Activated CD8-positive, alpha-beta memory T cell treated with anti-CD3 and anti-CD28 coated beads for 1 hour (primary cell): ENCODE measurements at places on chromosomes 7 and 10.

- no peak for DNase-seq
Observed at GRCh38 chr7:66143876-66144332, 29.3 kb downstream of the CRCP start.

GRCh38 chr7:142094861-142095260 lies 16.7 kb upstream of the MGAM2 start:
- DNase-seq, result no peak

DNA sequence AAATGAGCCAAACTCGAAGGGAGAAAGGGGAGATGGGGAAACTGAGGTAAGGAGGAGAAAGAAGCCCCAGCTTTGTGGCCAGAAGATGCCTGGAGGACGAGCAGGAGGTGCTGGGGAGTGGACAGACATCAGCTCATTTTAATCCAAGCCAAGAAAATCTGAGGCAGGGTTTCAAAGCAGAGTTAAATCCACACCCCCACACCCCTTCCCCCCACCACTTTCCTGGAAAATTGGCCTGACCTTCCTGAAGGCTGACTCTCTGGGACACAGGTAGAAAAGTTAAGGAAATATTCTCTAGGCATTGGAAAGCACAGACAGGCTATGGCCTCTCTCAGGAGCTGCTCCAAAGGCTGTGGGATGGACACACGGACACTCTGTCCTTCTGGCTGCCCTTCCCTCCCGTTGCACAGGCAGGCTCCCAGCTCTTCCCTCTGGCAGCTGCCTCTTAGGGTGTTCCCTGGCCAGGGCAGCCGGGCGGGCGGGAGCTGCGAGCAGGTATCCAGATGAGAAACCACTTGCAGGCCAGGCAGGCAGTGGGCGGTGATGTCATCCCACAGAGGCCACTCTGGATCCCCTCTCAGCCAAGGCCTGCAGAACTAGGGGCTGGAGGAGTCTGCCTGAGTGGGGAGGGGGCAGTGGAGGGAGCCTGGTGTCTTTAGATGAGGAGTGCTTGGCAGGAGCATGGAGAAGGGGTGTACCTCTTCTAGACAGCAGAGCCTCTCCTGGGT lies 171.8 kb downstream of the NEURL1 start:
- no peak for DNase-seq

DNA sequence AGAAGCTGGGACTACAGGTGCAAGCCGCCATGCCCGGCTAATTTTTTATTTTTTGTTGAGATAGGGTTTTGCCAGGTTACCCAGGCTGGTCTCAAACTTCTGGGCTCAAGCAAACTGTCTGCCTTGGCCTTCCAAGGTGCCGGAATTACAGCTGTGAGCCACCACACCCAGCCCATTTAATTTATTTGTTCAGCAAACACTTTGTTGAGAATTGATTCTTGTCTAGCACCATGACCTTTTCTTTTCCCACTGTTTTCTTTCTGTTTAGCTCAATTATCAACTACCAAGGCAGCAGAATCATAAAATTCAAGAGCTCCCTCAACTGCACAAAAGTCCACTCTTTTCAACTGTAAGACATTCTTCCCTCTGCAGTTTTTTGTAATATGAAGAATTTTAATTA lies 47.8 kb upstream of the PARD3 start:
- no peak for DNase-seq

DNA sequence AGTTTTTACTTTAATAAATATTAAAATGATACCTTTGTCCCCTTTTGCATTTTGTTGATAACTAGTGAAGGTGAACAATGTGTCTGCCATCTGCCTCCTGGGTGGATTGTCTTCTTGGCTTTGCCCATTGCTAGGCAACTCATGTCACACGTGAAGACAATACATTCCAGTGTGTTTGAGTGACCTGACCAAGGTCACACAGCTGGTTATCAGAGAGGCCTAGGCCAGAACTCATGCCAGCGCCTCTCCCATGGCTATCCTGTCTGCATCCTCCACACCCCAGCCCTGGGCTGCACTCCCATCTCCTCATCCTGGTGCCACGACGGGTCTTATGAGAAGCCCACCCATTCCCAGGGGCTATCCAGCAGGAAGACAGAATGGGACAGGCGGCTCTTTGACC lies 108.7 kb downstream of the PLCE1 start:
- no peak for DNase-seq

DNA sequence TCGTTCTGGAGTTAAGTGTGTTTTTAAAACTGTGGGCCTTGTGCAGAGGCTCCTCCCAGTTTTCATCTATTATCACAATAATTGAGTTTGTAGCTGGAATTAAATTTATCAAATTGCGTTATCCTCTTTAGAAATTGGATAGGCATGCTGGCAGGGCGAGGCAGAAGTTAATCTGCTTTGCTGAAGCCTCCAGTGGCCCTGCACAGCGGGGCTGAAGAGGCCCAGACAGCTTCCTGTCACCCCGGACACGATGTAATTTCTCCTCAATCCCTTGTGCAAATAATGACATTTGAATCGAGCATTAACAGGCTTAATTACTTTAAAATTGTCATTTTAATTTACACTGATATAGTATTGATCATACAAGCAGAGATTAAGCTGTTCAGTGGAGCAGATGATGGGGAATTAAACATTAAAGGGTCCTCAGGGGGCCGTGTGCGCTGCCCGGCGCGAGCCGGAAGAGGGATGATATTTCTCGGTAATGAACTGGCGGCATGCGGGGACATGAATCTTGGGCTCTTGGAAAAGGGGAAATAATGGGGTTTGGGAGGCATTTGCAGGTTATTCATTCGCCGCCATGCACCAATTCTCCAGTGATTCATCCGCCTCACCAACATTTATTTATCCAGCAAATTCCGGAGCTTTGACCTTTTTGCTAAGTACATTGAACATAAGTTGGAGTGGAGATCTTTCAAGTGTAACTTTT lies 118.5 kb downstream of the NKX6-2 start:
- DNase-seq, result no peak

DNA sequence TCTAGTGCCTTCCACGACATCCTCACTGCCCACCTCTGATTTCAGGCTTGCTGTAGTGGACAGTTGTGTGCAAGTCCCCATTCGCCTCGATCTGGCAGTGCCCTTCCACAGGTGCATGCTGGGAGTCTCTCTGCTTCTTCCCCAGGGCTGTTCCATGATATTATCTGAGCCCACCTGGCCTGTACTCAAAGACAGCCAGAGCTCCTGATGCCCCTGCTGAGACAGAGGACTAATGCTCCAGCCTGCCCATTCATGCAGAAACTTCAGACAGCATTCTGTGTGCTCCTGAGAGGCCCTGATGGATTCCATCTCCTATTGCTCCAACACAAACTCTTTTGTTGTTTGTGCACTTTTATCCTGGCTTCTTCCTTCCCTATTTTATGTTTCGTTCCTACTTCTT lies 164.8 kb upstream of the PRSS58 start:
- no peak for DNase-seq

DNA sequence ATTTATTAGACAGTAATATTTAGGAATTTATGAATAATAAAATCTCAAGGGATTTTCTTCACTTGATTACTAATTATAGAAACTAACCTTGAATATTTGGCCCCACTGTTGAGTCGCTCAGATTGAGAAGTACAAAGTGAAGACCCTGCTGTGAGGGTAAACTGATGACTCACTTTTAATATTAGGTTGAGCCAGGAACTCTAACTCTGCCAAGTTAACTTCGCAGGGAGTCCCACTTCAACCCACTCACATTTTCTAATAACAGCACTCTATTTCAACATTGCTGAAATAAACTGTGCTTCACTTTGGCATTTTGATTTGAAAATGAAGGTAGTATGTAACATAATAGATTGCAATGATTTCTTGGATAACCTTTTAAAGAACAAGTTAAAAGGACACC lies 200.7 kb downstream of the POLR1F start:
- DNase-seq, result no peak

- no peak for DNase-seq
Observed at GRCh38 chr7:2040893-2041270, 191.9 kb downstream of the MAD1L1 start.

DNA sequence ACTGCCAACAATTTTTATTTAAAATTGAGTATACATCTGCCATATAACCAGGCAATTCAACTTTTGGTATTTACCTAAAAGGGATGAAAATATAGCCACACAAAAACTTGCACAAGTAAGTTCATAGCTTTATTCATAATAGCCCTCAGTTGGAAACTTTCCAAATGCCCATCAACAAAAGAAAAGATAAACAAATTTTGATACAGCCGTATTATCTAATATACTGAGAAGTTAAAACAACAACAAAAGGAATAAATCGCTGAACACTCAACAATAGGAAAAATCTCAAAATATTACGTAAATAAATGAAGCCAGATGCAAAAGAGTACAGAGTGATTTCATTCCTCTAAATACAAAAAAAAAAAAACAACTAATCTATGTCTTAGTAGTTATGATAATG lies 399.2 kb upstream of the SEMA3D start:
- DNase-seq, result no peak
